Vein endothelial cell (primary cell): ENCODE measurements at places on chromosomes 4 and X. TPM values are rescaled to one million over a fixed set of nuclear protein-coding genes. Genes with fewer than 3 reads are reported as not detected.

The MAGEA11 gene
- not detected in 2 replicates for total RNA-seq

The PF4V1 gene
- total RNA-seq = not detected in 2 replicates

The SMARCAD1 gene
- 43.8 and 56.0 TPM in 2 replicates for total RNA-seq

The PAGE2B gene
- not detected in 2 replicates for total RNA-seq

The GCNA gene
- 0.98 and 2.6 TPM in 2 replicates for total RNA-seq

The NPFFR2 gene
- not detected in 2 replicates for total RNA-seq

The HCFC1 gene
- total RNA-seq = 52.6 and 58.8 TPM in 2 replicates

The PUDP gene
- total RNA-seq = 9.8 and 12.1 TPM in 2 replicates

The XKRX gene
- total RNA-seq = under 0.01 and 0.29 TPM in 2 replicates

The MAGEC2 gene
- total RNA-seq = not detected in 2 replicates

The CXCL5 gene
- 0.33 and 0.96 TPM in 2 replicates for total RNA-seq

The FOXR2 gene
- not detected in 2 replicates for total RNA-seq

The CBLL2 gene
- 0.33 TPM in 1 of 2 replicates, not detected in the other for total RNA-seq

The SPATA18 gene
- total RNA-seq = 4.6 and 9.6 TPM in 2 replicates

The ZMAT1 gene
- total RNA-seq = 2.4 and 2.9 TPM in 2 replicates

The DCHS2 gene
- total RNA-seq = 0.19 TPM in 1 of 2 replicates, not detected in the other

The PFKFB1 gene
- total RNA-seq = under 0.01 and 0.10 TPM in 2 replicates
